K562 (cell line): ENCODE measurements at places on chromosomes 13 and 19. TPM values are rescaled to one million over a fixed set of nuclear protein-coding genes. Genes with fewer than 3 reads are reported as not detected.
A peak's percentile ranks its signal among the peaks of the same experiment; 100 is the strongest.

DNA sequence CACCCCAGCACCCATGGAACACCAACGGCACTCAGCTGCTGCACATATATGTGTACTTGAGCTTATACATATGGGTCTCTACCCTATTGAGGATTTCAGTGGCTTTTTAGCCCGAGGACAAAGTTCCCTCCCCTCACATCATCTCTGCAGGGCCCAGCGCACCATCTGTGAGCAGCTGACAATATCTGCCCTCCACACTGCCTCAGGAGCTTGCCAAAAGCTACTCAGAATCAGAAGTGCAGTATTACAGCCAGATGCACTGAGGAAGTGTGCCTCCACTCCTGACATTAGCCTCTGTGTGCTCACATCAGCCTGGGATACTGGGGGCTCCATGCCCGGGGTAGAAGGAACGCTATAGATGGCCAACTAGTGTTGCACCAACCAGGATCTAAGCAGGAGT lies 903.9 kb downstream of the UQCRFS1 start:
- no peak for DNase-seq

DNA sequence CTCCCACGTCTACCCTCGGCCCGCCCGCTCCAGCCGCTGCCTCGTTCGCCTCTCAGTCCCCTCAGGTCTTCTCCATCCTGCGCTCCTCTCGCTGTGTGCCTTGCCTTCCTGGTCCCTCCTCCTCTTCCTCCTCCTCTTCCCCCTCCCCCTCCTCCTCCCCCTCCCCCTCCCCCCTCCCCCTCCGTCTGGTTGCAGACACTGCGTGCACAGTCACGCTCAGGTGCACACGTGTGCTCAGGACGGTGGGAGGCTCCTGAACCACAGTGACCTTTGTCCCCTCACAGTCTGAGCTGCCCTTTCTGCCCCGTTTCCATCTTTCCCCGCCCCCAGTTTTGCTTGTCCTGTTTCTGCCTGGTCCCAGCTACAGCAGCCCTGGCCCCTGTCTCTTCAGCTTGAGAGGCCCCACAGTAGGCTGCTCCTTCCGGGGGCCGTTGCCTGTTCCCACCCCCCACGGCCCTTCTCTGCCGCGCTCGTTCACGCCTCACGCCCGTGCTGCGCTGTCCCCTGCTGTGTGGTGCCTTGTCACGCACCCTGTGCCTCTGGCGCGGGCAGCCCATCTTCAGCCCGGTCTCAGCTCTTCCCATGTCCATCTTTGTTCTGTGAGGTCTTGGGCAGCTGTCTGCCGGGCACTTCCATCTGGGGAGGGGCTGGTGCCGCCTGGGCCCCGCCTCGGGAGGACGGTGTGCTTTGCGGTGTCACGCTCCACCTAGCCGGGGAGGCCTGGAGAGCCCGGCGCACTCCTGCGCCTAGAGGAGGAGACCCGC lies 13.8 kb upstream of the RPS15 start:
- no peak for DNase-seq

DNA sequence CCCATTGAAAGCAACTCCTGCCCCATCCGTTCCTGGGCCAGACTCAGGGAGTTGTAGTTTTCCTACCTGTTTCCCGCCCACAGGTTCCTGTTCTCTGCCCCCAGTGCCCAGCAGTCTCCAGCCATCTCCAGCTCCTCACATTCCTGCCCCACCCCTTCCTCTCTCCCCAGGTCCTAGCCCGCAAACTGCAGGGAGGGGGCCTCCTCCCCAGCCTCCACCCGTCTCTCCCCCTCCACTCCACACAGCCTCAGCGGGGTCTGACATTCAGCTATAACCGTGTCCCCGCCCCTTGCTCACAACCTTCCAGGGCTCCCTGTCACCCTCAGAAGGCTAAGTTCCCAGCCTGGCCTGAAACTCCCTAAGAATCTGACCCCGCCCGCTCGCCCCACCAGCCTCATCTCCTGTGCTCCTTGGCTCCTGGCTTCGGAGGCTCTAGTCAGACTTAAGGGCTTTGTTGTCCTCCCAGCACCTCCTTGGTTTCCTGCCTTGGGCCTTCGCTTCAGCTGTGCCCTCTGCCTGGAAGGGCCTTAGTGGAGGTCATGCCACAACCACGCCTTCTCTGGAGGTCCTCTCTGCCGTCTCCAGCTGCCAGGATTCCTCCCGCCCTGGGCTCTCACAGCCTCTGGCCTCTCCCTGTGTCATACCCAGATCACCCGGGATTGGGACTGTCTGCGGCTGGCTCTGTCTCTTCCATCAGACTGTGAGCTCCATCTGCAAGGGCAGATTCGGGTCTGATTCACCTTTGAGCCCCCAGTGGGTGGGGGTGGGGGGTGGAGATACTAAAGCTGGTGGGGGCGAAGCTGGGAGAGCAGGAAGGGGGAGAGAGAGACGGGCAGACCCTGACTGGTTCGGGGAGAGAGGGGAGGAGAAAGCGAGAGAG lies 5.1 kb upstream of the SPACA6 start:
- peak; percentile 67 for DNase-seq

DNA sequence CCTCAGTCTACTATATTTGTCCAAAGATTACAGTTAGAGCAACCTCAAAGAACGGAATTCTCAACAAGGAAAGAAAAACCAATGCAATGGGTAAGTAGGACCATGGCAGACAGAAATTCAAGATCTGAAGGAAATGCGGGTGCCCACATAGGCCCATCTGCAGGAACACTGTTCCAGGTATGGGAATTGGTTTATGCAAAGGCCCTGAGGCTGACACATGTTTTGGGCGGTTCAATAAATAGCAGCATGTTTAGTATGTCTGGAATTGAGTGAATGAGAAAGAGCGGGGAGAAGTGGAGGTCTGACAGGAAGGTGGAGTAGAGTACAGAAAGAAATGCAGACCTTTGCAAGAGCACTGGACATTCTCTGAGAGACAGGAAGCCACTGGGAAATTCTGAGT lies 164.7 kb upstream of the KLF12 start:
- DNase-seq = no peak

GRCh38 chr13:97235549-97236231 lies 13.6 kb downstream of the MBNL2 start:
- DNase-seq = no peak

- no peak for DNase-seq
These were observed 18.9 kb upstream of the EPHX3 start for GRCh38 chr19:15251010-15251748.

- DNase-seq = peak; percentile 87
These were observed 9.0 kb downstream of the ABHD8 start for GRCh38 chr19:17294051-17294891.

DNA sequence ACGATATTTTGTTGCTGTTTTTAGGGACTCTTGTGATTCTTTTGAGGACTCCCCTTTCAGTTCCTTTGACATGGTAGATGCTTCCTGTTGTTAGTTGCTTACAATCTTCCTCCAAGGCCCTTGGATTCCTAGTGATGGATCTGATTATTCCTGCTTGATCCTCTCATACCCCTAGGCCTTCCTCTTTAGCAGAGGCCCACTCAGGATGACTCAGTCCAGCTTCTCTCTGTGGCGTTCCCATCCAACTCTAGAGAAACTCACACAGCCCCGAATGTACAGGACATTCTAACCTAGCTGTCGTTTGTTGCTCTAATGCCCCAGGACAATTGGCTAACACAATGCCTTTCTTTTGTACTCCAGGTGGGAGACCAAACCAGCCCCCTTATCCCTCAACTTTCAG lies 191.4 kb downstream of the POSTN start:
- no peak for DNase-seq

- DNase-seq = no peak
These were observed 52.1 kb downstream of the DPY19L3 start for GRCh38 chr19:32457571-32458158.

DNA sequence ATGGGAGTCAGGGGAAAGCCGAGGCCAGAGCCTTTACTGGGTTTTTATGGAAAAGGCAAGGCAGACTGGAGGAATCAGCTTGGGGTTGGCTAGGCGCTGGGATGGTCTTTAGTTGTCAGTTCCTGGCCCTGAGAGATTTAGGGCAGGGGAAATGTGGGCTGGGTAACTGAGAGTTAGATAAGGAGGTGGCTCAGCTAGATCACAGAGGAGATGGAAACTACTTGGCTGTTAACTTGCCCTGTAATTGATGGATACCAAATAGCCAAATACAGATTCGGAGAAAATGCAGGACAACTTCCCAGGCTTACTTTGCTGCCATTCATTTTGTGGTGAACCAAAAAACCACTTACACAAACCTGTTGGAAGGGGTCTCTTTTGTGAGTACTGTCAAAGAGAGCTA lies 54.0 kb downstream of the LRCH1 start:
- peak; percentile 7 for DNase-seq

DNA sequence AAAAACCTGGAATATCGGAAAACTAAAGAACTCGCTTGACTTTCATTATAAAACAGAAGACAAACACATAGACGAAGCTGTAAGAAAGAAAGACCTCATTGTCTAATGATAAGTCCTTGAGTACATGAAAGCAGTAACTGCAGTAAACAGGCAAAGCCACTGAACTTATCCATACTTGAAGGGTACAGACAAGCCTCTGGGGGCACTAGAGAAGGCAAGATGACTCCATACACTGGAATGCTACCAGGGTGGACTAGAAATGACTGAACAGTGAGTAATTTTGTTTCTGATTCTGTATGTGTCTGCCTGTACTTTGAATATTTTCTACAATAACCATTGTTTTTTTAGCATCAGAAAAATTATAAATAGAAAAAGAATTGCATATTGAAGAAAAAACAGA lies 507.9 kb downstream of the UQCRFS1 start:
- peak; percentile 18 for DNase-seq

GRCh38 chr19:34504809-34505291 lies 23.3 kb downstream of the WTIP start:
- DNase-seq = no peak

- DNase-seq = no peak
These were observed 81.1 kb upstream of the SERP2 start for GRCh38 chr13:44292545-44292944.

GRCh38 chr19:14363183-14364097 lies 17.8 kb upstream of the ADGRE5 start:
- peak; percentile 89 for DNase-seq

- DNase-seq = no peak
These were observed 364 bp downstream of the CKM start for GRCh38 chr19:45322311-45322710.

- no peak for DNase-seq
These were observed 15.8 kb upstream of the C19orf33 start for GRCh38 chr19:38288123-38288855.

- DNase-seq = peak; percentile 66
These were observed 1.2 kb downstream of the HAUS8 start for GRCh38 chr19:17073869-17074633.

- DNase-seq = no peak
These were observed 473.1 kb downstream of the TDRD3 start for GRCh38 chr13:60869941-60870613.

GRCh38 chr19:47228937-47229675 lies 1.9 kb downstream of the BBC3 start:
- no peak for DNase-seq

GRCh38 chr13:61935710-61936109 lies 520.1 kb upstream of the PCDH20 start:
- DNase-seq = no peak

DNA sequence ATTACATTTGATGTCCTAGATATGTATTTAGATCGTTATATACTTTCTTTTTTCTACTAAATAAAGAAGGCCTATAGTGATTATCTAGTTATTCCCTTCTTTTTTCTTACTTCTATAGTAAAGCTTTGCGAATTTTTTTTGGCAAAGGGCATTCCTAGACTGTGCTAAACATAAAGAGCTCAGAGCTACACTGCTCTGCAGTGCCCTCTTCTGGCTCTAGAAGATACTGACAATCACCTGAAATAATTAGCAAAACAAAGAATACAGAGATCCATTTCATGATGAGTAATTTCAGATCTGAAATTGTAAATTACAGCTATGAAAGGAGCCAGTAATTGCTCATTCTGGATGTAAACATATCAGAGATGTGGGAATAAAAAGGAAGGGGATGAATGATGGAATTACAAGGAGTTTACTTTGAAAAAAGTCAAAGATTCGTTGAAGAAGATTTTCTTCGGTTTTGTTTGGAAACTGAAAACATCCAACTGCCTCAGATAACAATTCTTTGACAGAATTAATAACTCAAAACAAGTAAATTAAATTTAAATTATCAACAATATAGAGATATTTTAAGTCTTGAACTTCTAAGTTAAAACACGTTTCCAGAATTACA lies 288.5 kb downstream of the NALCN start:
- peak; percentile 20 for DNase-seq

GRCh38 chr13:32255724-32256109 lies 59.4 kb downstream of the ZAR1L start:
- DNase-seq = no peak

- DNase-seq = no peak
These were observed 1331.7 kb upstream of the MIR17HG start for GRCh38 chr13:90015565-90016507.

GRCh38 chr13:50386541-50387050 lies 371.4 kb downstream of the KCNRG start:
- DNase-seq = no peak

DNA sequence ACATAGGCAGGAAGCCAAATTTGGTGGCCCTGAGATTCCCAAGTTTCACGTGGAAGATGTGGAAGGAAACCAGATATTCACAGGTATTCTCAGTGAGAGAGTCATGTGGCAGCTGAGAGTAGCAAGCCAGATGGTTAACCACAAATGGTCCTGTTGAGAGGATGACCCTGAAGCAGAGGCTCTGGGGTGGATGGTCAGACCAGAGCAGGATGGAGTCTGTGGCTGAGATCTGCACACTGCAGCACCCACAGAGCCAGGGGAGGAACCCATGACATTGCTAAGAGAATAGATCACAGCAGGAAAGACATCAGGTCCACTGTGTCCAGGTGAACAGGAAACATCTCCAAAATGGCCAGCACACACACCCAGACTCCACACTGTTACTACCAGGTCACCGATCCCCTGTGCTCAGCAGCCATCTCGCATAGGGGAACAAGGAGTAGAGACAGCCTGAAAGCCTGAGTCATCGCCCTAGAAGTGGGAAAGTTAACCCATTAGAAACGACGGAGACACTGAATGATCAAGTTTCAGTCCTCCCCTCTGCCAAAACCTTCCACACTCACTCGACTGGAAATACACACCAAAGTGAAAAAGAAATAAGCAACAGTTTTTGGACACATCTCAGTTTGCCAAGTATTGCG lies 160.0 kb downstream of the RBM26 start:
- DNase-seq = no peak

The PRR12 gene
- 4.7 and 7.0 TPM in 2 replicates for polyA plus RNA-seq

The C19orf67 gene
- polyA plus RNA-seq = 1.8 TPM in 1 of 2 replicates, not detected in the other

The NOTCH3 gene
- 0.15 and 0.16 TPM in 2 replicates for polyA plus RNA-seq

The EID2B gene
- 8.8 and 9.8 TPM in 2 replicates for polyA plus RNA-seq

The ZNF492 gene
- 0.05 TPM in 1 of 2 replicates, not detected in the other for polyA plus RNA-seq

The ZNF221 gene
- 0.34 and 0.42 TPM in 2 replicates for polyA plus RNA-seq

The C19orf85 gene
- polyA plus RNA-seq = not detected in 2 replicates

The RCBTB1 gene
- 9.0 TPM in 2 replicates for polyA plus RNA-seq

The MBD3L3 gene
- not detected in 2 replicates for polyA plus RNA-seq

The ZNF497 gene
- 0.56 and 0.63 TPM in 2 replicates for polyA plus RNA-seq

The NTF4 gene
- not detected in 2 replicates for polyA plus RNA-seq

The CYP4F8 gene
- not detected in 2 replicates for polyA plus RNA-seq

The CGB8 gene
- not detected in 2 replicates for polyA plus RNA-seq
